AG10803 (cell line): ENCODE measurements at places on chromosomes 6 and 20.

DNA sequence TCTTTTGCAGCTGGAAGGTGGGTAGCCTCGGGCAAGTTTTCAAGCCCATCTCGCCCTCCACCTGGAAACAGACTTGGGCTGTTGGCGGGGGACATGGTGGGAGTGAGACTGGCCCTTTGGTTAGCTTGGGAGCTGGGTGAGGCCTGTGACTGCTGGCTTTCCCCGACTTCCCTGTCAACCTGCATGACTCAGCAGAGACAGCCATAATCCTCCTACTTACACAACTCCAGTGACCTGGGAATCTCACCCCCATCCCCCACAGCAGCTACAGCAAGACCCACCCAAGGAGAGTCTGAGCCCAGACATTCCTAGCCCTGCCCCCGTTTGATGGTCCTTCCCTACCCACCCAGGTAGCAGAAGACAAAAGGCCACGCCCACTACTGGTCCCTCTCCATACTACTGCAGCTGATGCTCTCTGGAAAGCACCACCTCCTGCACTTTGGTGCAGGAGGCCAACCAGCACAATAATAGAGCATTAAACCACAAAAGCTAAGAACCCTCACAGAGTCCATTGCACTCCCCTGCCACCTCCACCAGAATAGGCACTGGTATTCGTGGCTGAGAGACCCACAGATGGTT lies 188.4 kb downstream of the TRDN start:
- DNase-seq = no peak

- DNase-seq = no peak
Measured at GRCh38 chr6:26122402-26122792, 35.2 kb downstream of the HFE start.

DNA sequence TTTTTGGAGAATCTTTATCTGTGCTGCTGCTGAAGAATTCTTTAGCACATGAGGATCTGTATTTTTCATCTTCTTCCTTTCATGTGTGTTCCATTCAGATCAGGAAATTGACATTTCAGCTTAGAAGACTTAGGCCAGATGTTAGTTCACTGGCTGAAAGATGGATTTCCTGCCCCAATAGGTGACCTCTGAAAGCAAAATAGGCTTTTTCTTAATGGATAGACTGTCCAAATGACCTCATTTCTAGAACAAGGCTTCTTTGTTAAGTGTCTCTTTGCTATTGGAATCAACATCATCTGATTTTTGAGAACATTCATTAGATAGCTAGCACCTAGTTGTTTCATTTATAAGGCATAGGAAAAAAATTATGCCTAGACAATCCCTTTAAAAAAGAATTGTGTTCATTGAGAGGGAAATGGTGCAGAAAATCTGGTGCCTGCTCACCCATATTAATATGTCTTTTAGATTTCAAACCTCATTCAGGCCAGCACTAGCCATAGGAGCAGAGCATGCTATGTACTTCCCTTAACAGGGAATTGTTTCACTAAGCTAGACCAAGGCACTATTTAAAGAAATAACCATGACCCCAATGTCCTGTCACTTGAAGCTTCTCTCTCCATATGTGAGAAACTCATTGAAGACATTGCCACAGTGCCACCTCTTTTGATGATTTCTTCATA lies 13.6 kb upstream of the SASH1 start:
- no peak for DNase-seq

DNA sequence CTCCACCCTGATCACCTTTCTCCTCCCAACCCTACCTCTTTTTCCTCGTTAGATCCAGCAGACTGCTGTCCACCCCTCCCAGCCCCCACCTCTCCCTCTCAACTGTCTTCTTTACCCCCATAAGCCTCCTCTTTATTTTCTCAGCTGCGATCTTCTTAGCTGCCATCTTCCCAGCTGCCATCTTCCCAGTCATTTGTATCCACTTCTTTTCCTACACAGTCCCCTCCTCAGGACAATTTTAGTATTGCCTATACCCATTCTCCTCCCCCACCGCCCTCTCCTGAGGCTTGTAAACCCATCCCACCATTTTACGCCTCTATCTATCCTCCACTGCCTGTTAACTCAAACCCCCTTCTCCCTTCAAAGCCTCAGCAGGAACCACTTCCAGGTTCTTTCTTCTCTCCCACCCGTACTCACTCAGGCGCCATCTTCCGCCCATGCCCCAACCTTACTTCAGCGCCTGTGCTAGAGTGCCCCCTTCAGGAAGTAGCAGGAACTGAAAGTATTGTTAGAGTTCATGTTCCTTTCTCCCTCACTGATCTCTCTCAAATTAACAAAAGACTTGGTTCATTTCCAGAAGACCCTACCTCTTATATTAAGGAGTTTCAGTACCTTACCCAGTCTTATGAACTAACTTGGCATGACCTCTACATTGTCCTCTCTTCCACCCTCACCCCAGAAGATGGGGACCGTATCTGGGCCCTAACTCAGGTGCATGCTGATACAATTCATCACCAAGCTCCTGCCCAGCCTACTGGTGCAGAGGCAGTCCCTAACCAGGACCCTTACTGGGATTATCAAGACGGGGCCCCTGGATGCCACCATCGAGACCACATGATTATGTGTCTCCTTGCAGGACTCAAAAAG lies 236.0 kb downstream of the ADGRG6 start:
- DNase-seq = peak; percentile 13

DNA sequence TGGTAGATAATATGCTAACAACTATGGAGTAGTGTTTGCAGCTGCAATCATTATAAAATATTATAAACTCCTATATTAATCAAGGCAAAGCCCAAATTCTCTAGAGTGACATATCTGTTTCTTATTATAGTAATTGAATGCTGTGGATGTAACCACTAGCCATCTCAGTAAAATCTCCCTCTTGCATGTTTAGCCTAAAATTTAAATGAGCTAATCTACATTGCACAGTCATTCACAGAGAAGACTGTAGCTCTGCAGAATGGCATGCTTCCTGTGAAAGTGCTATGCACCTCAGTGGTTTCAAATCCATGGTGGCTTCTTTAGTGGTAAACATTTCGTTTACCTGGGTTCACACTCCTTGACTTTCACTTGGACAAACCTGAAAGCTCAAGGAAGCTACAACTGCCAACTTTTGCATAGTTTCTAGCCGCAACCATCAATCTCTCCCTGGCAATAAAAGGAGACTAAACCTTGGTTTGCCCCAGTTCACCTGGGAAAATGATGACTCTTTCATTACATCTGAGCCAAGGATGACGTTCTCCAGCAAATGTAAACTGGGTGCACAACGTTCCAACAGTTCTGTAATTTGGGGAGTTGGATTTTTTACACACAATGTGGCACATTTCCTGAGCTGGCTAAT lies 47.2 kb downstream of the FILIP1 start:
- DNase-seq = no peak

- peak; percentile 75 for DNase-seq
Measured at GRCh38 chr6:54493138-54493537, 184.9 kb downstream of the TINAG start.

GRCh38 chr20:38692436-38693411 lies 31.6 kb upstream of the SLC32A1 start:
- peak; percentile 49 for DNase-seq

DNA sequence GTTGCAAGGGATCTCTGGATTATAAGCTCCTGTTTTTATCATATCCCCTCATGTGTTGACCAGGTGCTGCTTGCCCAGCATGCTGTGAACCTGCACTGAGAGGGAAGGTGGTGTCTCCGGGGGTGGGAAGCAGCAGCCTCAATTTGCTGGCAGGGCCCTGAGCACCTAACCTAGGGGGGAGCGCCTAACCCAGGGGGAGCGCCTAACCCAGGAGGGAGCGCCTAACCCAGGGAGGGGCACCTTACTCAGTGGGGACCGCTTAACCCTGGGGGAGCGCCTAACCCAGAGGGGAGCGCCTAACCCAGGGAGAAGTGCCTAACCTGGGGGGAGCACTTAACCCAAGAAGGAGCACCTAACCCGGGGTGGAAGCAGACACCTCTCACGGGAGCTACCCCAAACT lies 83.3 kb upstream of the QKI start:
- no peak for DNase-seq

GRCh38 chr6:139016337-139017213 lies 12.0 kb upstream of the ABRACL start:
- no peak for DNase-seq

- no peak for DNase-seq
Measured at GRCh38 chr6:85357651-85358050, 92.2 kb upstream of the NT5E start.

DNA sequence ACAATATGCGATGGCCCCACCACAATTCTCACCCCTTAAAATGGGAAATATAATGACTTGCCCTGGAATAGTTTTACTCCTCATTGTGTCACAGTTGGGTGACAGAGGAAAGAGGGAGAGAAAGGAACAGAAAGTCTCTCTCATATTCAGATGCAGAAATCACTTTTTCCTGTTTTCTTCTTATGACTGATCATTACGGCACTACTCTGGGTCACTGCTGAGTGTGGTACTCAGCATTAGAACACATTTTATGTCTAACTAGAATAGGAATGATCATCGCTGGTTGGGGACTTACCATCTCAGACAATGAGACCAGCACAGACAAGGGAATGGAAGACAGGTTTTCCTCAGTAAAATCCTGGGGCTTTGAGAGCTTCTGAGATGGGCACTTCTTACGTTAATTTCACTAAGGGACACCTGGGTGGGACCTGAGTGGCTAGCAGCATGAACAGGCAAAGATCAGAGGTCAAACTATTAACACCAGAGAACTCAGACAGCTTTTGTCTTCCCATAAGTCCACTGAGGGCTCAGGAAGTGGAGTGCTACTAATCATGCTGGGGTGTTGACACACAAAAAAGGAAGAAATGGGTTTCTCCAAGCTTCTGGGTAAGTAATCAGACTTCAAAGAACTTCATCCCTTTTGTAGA lies 54.9 kb upstream of the ARHGAP18 start:
- no peak for DNase-seq

GRCh38 chr20:23966927-23967615 lies 21.5 kb downstream of the GGTLC1 start:
- DNase-seq = no peak

- DNase-seq = no peak
Measured at GRCh38 chr6:106167096-106167814, 81.1 kb downstream of the PRDM1 start.

GRCh38 chr6:72894091-72894490 lies 272.2 kb downstream of the KCNQ5 start:
- no peak for DNase-seq

- DNase-seq = peak; percentile 53
Measured at GRCh38 chr20:16801919-16802651, 53.9 kb downstream of the OTOR start.

DNA sequence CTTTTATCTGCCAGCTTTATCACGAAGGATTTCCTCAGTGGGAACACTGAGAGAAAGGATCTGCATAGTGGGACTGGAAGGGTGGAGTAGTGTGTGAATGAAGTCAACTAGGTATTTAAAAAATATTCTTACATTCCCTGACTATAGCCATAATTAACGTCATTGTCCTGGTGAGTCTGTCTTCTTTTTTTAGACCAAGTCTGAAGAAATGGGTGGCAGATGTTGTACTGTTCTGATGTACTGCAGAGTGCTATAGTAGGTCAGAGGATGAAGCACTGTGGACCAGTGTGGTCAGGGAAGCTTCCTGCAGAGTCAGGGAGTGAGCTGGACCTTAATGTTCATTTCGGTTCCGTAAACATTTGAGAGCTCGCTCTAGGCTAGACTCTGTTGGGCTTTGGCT lies 11.9 kb downstream of the TULP4 start:
- peak; percentile 56 for DNase-seq

DNA sequence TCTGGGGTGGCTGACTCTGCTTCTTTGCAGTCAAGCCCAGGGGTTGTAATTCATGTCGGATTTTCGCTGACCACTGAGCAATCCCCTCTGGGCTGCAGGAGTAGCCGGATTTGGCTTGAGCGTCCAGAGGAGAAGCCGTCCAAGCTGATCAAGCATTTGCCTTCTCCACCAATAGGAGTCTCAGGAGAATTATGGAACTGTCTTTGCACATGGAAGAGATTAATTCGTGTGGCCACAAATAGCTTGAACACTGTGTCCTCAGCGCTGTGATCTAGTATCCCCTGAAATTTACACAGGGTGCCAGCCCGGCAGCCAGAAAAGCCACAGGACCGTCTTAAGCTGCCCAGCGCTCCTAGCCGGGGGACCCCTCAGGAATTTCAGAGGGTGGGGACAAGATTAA lies 37.1 kb downstream of the EYA2 start:
- peak; percentile 86 for DNase-seq

DNA sequence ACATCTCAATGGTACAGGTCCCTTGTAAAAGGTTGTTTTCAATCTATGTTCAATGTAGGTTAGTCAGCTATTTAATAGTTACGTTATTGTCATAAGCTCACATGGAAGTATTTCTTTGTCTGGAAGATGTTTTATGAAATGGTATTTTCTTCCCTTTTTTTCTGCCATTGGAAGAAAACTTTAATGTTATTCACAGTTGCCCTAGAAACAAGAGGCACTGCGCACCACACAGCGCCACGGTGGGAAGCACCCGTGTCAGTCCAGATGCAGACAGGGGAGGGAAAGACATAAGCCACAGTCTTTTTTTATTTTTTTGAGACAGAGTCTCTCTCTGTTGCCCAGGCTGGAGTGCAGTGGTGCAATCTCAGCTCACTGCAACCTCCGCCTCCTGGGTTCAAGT lies 82.1 kb downstream of the GCNT2 start:
- DNase-seq = no peak

- DNase-seq = peak; percentile 61
Measured at GRCh38 chr6:25458485-25458884, 179.3 kb downstream of the CARMIL1 start.

DNA sequence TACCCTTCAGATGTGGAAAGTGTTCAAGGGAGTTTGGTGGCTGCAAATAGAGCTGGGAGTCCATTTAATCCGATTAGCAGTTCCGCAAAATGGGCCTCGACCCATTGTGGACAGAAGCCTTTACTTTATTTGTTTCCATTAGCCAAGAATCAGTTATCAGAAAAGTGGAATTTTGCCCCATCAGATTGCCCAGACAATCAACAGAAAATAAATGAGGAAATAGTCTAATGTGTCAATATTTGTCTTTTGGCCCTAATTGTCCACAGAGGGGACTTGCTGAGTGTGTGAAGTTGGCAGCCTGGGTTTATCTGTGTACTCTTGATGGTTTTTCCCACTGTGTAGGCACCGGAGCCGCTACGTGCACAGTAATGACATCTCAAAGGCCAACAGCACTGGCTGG lies 134.3 kb downstream of the LINC00237 start:
- no peak for DNase-seq

DNA sequence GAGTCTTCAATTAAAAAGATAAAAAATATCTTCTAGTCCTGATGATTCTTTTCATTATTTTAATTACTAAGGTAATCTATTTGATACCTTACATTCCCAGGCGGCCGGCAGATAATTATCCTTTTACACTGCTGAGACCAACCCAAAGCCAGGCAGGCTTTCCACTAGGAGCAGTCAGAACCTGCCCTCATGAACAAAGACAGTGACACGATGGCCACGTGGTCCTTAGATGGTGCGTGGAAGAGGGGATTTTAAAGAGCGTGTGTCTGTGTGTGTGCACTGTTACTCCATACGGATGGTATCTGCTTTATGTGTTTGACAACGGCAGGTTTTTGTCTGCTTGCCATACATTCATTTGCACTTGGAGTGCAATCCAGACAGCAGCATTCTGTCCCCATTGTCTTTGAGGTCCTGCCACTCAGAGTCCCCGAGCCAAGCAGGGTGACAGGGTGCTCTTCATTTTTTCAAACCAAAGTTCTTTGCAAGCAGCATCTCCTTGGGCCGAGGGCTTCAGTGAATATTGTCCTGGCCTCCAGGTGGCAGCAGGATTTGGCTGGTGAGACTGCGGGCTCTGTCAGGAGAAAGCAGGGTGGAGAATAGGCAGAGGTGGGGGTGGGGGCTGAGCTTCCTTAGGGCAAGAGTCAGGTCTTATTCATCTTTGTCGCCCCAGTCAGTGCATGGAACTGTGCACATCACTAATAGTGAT lies 260.5 kb downstream of the NRN1 start:
- no peak for DNase-seq
